Hematopoietic multipotent progenitor cell treated with erythropoietin and hydrocortisone succinate and interleukin-3 and kit ligand, for 6 days (in vitro differentiated cells): ENCODE measurements at places on chromosomes 7 and 10.

GRCh38 chr10:110033701-110034235 is 26.0 kb downstream of the ADD3 start:
- DNase-seq = no peak

GRCh38 chr10:248307-248706 is 113.1 kb downstream of the ZMYND11 start:
- DNase-seq = no peak

DNA sequence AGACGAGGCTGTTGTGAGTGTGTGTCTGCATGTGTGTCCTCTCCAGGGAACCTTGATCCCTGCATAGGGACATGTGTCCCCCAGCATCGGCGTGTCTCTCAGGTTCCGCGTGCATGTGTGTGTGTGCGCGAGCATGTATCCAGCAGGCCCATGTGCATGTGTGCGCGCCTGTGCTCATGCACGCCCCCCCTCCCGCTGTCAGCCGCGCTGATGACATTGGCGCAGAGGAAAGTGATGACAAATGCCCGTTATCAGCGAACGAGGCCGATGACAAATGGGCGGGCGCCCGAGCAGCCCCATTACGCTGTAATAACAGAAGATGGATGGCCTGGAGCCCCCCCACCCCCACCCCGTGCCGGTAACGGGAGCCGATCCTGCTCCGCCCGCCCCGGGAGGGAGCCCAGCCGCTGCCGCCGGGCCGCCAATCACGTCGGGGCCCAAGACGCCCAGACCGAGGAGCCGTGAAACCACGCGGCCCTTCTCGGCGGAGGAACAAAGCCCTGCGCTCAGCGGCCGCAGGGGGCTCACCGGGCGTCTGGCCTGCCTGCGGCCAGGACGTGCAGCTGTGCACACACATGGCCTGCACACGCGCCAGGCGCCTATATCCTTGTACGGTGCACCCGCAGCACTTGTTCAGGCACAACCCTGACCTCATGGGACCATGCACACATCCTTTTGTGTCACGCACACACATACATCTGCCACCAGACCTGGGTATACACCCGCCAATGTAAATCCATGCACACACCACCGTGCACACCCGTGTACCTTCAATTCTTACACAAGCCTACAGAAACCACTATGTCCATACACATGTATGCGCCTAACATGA is 21.5 kb downstream of the POLL start:
- DNase-seq = peak; percentile 76

- no peak for DNase-seq
These were observed 105.7 kb downstream of the CCNY start for GRCh38 chr10:35442028-35442427.

DNA sequence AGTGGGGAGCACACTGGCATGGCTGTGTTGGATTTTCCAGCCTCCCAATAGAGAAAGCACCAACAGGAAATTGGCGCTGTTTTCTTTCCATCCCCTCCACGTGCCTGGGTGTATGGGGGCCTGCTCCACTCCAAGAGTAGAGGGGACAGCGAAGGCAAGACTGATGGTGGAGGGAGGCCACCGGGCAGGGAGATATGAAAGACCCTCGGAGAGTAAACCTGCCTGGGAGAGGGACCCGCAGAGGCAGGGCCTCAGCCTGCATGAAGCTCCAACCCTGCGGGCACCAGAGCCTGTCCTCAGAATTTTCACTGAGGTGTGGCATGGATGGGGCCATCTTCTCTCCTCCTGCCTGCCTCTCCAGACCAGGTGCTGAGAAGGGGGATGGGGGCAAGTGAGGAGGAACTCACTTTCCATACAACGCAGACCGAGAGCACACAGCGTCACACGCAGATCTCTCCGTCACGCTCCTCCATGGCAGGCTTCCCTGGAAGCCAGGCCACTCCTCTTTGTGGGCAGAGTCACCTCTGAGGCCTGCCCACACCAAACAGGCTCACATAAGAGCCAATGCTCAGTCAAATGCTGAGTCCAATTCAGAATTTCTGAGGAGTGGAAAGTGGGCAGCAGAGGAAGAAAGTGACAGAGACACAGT is 18.8 kb downstream of the ANXA11 start:
- no peak for DNase-seq

- no peak for DNase-seq
These were observed 55.8 kb downstream of the TSPAN15 start for GRCh38 chr10:69506834-69507713.

DNA sequence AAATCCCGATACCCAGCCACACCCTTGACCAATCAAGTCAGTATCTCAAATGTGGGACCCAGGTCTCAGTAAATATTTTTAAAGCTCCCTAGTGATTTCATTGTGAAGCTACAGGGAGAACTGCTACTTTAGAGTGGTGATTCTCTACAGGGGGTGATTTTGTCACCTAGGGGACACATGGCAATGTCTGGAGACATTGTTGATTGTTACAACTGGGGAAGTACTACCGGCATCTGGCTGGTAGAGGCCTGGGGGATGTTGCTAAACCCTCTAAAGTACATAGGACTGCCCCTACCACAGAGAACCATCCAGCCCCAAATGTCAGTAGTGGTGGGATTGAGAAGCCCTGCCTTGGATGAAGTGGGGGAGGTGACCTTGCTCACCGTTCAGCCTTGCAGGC is 152.9 kb downstream of the RPS24 start:
- no peak for DNase-seq

DNA sequence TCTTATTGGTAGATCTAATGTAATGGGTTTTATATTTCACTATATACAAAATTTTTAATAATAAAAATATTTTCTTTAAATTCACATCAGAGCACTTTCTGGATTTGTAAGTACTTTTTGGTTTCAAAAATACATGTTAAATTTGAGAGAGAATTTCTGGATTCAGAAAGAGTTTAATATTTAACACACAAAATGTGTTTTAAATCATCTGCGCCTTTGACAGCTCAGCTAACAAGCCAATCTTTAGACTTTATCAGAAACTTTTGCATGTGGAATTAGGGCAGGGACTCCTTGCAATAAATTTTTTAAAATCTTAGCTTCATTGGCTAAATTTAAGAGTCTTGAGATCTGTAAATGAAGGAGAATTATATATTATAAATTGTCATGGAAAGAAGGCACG is 32.7 kb upstream of the RHOBTB1 start:
- no peak for DNase-seq

DNA sequence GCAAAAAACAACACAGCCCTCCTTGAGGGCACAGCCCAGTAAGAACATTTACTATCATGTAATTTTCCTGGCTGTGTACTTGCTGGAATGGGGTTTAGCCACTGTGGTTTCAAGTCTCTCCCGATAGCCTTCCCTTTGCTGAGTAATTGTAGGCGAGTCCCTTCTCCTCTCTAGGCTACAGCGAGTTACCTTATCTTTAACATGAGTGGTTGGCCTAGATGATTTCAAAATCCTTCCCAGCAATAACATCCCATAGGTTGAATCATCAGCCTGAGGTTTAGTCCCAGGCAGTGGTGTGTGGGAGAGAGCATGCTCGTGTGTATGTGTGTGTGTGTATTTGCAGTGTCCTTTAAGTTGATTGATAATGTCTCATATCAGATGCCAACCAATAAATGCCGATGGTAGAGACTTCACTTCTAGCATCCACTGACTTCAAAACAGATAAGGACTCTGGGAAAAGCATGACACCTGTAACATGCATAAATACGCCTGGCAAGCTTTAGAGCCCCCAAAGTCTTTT is 142.9 kb upstream of the ZMIZ1 start:
- peak; percentile 54 for DNase-seq

GRCh38 chr7:52119537-52119936 is 802.9 kb upstream of the COBL start:
- DNase-seq = no peak

GRCh38 chr7:129599174-129599573 is 12.3 kb upstream of the NRF1 start:
- DNase-seq = no peak
